SHP77 (cell line): ENCODE measurements at places on chromosomes 2 and 18.
A peak's percentile ranks its signal among the peaks of the same experiment; 100 is the strongest.

GRCh38 chr2:127124426-127124825, 17.5 kb upstream of the BIN1 start:
- no peak for DNase-seq

DNA sequence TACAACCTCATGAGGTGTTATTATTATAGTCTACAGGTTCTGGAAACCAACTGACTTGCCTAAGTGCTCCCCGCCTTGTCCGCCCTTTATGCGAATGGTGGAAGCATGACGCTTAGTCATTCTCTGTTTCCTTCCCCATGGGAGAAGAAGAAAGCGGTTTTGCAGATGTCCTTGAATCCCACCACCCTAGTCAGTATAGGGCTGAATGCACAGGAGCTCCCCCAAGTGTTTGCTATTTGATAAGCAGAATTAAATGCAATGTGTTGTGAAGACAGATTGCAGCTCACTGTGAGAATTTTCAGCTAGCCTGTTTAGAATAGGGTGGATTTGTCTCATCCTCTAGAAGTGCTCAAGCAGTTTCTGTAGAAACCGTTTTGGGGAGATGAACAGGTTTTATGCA, 652.0 kb downstream of the DCC start:
- DNase-seq, result no peak

DNA sequence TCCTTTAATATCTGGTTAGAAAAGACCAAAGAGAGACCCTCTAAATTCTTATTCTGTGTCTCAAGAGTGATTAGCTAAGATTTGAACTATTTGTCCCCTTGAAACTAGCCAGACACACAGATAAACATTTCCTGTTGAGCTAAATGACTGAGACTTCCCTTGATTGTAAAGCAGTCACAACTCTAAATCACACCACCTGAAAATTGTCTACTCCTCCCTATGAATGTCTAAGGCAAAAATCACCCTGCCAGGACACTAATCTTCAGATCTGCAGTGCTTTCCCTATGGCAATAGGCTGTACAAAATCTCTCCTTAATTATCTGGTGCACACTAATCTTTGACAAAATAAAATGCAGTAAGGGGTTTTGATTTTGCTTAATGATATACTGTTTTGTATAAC, 200.5 kb upstream of the GULP1 start:
- no peak for DNase-seq

DNA sequence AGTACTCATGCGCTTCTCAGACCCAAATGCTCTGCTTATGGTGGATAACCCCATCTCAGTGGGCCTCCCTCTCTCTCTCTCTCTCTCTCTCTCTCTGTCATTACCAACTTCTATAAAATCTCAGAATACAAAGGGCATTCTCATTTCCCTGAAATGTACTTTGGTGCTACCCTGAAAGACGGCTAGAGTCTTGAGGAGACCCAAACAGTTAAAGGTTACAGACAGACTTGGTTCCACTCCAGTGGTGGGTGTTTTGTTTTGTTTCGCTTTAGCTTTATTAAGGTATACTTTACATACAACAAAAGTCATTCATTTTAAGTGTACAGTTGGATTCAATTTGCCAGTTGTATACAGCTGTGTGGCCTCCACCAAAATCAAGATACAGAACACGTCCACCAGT, 60.9 kb downstream of the BCL11A start:
- DNase-seq, result no peak

- DNase-seq, result no peak
These were observed 29.5 kb downstream of the COL5A2 start for GRCh38 chr2:189150033-189150432.

- no peak for DNase-seq
These were observed 45.6 kb upstream of the ARHGAP15 start for GRCh38 chr2:143083636-143084035.

DNA sequence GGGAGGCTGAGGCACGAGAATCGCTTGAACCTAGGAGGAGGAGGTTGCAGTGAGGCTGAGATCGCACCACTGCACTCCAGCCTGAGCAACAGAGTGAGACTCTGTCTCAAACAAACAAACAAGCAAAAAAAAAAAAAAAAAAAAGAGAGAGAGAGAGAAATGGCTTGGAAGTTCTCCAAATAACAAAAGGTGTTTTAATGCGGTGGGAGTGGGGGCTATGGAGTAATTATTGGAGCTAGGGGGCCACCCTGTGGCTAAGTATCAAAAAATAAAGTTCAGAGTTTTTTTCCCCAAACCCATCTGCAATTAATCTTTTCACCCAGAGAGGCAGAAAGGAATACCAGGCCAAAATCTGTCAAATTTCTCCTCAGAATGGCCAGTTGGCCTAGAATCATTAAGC, 23.0 kb upstream of the CEP68 start:
- DNase-seq, result peak; percentile 2

DNA sequence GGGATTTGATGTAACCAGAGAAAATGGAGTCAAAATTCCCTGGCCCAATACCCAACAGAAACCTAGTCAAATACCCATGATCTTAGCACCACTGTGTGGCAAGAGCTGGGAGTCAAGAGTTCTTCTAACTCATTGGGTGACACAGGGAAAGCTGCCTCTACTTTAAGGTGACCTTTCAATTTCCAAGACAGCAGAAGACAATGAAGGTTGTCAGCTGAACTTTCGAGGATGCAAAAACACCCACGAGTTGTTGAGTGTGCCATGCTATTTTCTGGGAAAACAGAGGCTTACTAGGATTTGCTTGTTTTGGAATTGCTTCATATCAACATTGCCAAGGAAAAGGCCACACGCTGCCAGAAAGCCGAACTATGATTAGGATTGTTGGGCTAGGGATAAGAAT, 61.6 kb upstream of the CYRIA start:
- DNase-seq, result no peak

GRCh38 chr2:145845207-145845894, 1325.4 kb upstream of the ZEB2 start:
- peak; percentile 29 for DNase-seq

- DNase-seq, result no peak
These were observed 172.8 kb upstream of the RBMS1 start for GRCh38 chr2:160666154-160667060.

DNA sequence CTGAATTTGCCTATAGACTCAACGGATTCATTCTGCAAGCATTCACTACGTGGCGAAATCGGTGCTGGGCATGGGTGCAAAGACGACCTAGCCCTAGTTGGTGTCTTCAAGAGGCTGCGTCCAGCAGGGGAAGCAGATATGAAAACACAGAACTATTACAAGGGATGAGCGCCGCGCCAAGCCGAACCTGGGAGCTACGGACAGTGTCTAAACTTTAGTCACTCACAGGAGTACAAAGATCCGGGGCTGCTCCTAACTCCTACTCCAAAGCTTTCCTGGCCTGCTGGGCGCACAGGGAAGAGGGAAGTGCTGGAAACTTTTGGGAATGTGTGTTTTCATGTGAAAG, 732 bp upstream of the ANXA4 start:
- peak; percentile 37 for DNase-seq

DNA sequence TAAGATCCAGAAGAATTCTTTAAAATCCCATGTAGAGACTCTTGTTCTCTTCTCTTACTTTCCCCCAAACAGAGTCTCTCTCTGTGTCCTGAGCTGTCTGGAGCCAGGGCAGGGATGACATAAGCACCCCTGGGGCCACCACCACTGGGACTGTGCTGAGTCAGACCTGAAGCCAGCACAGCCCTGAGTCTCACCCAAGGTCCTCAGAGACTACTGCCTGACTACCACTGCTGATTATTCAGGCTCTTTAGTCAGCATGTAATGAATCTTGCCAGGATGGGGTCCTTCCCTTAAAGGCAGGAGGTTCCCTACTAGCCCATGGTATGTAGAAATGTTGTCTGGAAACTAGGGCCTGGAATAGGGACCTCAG, 34.9 kb upstream of the DYNC1I2 start:
- DNase-seq, result no peak

- no peak for DNase-seq
These were observed 9.0 kb upstream of the CTIF start for GRCh38 chr18:48529796-48530195.

DNA sequence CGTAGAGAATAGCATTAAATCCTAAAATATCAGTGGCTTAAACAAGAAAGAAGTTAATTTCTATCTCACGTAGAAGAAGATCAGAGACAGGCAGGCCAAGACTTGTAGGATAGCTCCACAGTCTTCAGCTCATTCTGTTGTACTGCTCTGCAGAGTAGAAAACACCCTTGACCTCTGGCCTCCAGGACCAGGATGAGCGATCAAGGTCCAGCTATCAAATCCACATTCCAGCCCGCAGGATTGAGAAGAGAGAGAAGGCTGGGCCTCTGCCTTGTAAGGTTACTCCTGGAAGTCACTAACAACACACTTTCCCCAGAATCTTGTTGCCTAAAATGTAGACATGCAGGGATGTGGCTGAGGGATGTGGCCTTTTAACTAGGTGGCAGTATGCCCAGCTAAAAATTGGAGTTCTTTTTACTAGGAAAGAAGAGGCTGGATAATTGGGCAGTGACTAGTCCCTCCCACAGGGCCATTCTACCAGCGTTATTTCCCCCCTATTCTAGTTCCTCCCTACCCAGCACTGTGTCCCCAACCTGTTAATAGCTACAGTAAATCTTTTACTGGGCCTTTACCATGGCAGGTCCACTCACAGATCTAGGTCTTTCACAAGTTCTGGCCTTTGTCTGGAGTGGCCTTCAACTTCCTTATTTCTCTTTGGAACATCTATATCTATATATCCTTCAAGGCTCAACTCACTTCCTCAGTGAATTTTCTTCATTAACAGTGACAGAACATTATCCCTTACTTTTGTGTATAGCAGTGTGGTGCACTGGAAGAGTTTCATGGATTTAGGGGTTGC, 165.0 kb downstream of the DIS3L2 start:
- no peak for DNase-seq

DNA sequence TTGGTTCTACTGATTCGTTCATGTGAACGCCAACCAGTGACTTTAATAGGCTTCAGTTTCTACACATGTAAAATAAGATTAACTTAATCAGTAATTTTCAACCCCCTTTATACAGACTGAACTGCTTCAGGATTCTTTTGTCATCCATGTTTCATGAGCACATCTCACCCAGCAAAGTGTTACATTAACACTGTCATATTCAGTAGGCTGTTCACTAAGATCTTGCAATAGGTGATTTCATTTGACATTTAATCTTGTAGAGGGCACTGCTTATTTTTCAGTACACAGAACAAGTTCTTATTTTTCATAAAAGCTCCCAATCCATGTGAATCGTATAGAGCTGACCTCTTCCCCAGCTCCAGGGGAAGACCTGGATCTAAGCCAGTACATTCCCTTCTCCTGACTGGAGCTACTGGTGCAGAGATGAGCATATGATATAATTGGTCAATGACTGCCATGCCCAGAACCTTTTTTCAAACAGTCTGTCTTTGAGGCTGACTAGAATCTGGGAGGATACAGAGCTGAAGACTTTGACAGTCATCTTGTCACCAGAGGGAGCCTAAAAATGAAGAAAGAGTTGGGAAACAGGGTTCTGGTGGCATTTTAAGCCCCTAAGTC, 72.2 kb upstream of the CHRNA1 start:
- no peak for DNase-seq

GRCh38 chr2:168608796-168609195, 152.7 kb downstream of the CERS6 start:
- no peak for DNase-seq

GRCh38 chr2:38266382-38267061, 110.6 kb downstream of the ATL2 start:
- no peak for DNase-seq

DNA sequence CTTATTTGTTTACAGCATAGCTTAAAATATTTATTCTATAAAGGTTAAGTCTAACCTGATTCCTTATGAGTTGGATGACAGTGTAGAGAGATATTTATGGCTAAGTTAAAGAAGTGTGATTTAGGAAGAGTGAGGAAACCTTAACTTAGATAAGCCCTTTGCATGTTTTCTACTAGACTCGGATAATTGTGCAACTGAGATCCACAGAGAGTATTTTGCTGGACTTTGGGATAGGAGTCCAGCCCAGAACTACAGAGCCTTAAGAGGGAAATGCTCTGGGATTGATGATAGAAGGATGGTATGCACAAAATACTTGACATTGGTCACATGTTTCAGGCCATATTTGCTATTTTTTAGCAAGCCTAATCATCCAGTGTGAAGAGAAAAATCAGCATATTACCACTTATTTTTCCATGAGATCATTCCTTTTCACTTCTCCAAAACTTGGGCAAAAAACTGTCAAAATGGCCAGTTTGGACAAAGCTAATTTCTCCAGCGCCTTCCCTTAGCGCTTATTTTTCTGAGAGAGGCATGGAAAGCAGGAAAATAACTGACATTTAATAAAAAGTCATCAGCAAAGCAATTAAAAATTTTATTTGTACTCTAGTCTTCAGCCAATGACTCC, 3.1 kb downstream of the CD28 start:
- DNase-seq, result no peak

GRCh38 chr2:129623783-129624182, 355.7 kb upstream of the RAB6C start:
- DNase-seq, result no peak

DNA sequence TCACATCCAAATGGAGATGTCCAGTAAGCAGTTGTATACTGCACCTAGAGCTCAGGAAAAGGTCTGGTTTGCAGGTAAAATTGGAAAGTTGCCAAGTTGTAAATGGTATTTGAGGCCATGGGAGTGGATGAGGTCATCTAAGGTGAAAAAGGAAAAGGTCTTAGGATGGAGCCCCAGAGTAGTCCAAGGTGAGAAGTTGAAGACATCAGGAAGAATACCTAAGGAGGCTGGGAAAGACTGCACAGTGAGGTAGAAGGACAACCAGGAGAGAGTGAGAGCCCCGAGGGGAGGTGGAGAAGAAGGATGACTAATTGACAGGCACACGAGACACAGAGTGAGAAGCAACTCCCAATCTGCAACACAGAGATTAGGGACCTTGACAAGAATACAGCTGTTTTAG, 10.7 kb downstream of the DPP4 start:
- no peak for DNase-seq
